Kidney glomerular epithelial cell (primary cell): ENCODE measurements at places on chromosomes 4 and X.

- no peak for DNase-seq
Measured at GRCh38 chrX:120428309-120428708, 40.8 kb downstream of the LAMP2 start.

DNA sequence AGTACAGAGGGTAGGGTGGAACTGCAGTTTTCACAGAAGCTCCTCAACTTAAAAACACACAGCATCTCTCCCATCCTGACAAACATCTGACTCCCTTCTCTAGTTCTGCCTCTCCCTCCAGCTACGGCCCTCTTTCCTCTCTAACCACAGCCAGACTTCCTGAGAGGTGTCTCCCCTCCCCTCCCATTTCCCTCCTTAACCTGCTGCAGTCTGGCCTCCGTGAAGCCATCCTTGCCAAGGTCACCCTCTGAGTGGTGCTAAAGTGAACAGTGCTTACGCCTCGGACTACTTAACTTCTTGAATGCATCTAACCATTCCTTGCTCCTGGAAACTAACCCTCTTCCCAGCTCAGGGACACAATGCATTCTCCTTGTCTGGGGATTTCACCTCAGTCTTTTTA is 53.3 kb downstream of the RTL5 start:
- no peak for DNase-seq

DNA sequence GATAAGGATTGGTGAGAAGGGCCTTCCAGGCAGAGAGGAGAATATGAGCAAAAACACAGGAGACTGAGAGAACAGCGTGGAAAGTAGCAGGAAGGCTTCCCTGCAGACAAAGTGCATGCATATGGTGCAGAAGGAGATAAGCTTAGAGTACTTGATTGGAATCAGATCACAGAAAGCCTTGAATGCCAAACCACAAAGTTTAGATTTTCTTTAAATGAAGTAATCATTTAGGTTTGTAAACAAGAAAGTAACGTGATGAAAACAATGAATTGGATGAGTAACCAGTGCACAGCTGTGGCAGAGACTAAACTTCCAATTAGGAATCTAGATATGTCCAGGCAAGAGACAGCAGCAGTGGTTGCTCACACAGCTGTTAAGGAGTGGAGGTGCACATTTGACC is 83.8 kb upstream of the C1QTNF7 start:
- no peak for DNase-seq

- peak; percentile 38 for DNase-seq
Measured at GRCh38 chr4:182085051-182085480, 158.1 kb upstream of the TENM3 start.

GRCh38 chr4:139838811-139839210 is 173.2 kb downstream of the MGST2 start:
- DNase-seq, result no peak

DNA sequence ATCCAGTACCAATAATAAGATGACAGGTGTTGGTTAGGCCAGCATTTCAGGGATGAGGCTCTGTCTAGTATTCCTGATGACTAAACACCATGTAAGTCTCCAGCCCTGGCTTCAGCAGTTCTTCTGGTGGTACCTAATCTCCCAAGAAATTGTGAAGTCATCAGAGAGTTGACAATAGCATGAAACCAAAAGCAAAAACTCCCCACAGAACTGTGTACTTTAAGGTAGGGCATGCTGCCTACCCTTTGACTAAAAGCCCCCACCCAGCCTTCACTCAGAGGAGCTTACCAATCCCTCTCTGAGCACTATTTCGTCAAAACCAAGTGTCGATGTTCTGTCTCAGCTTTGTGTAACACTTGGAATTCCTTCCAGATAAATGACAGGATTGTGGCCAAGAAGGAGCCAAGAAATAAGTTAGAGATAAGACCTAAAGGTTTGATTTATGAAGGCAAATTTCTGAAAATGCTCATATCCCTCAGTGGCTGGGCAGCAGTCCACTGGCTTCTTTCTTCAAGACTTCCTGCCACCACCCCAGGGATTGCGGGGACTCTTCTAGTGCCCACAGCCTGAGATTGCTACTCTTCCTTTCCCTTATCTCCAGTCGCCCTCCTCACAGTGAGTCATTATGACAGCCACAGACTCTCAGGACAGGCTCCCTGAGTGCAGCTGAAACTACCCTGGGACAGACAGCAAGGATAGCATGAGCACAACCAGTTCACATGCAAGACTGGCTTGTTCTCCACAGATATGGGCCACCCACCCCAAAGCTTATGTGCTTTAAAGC is 67.3 kb upstream of the LHFPL1 start:
- no peak for DNase-seq

GRCh38 chr4:25425361-25425760 is 48.3 kb downstream of the ANAPC4 start:
- no peak for DNase-seq

DNA sequence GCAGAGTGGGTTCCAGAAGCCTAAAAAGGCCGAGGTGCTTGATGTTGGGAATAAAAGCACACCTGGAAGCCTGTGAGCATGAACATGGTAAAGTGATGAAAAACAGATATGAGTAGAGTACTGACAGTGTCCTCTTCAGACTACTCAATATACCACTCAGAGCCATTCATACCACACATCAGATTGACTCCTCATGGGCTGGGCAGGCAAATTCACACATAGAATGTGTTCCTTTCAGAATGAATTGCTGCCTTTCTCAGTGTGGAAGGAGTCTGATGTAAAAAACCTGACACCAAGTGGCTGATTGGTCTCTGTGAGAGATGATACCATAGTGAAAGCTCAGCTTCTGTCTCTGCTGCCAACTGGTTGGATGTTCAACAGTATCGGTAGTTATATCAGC is 442.7 kb downstream of the RAPGEF2 start:
- DNase-seq, result no peak

GRCh38 chrX:23694606-23695005 is 27.3 kb downstream of the PRDX4 start:
- peak; percentile 2 for DNase-seq

- DNase-seq, result no peak
Measured at GRCh38 chr4:4656977-4657376, 115.1 kb upstream of the STX18 start.

GRCh38 chr4:8324640-8325239 is 55.2 kb downstream of the HTRA3 start:
- no peak for DNase-seq
